ENCODE measurements at places on chromosomes 16 and 17. TPM values are rescaled to one million over a fixed set of nuclear protein-coding genes. Genes with fewer than 3 reads are reported as not detected.

LLGL2 gene
- 14.7 TPM for total RNA-seq

SLC38A7 gene
- 9.3 TPM for total RNA-seq

G6PC1 gene
- not detected for total RNA-seq

WSCD1 gene
- not detected for total RNA-seq

ALOX15 gene
- total RNA-seq: not detected

GRN gene
- 511 TPM for total RNA-seq

ESRP2 gene
- 15.7 TPM for total RNA-seq

TEX2 gene
- total RNA-seq: 31.6 TPM

EIF1 gene
- total RNA-seq: 117 TPM

OR4D1 gene
- not detected for total RNA-seq

PPM1E gene
- total RNA-seq: under 0.01 TPM

KRTAP9-8 gene
- not detected for total RNA-seq

ATP2A1 gene
- 0.39 TPM for total RNA-seq

SYNGR3 gene
- total RNA-seq: 0.68 TPM

LPO gene
- not detected for total RNA-seq

KRTAP16-1 gene
- total RNA-seq: not detected

ADAMTS18 gene
- total RNA-seq: not detected

ARL17A gene
- 4.6 TPM for total RNA-seq

OR1F1 gene
- not detected for total RNA-seq

DYNLRB2 gene
- not detected for total RNA-seq

SMTNL2 gene
- total RNA-seq: not detected

Data from hair follicular keratinocyte (primary cell).